ENCODE measurements at places on chromosomes 4 and X.

- no peak for DNase-seq
Measured at GRCh38 chr4:150826306-150826705, 188.8 kb downstream of the LRBA start.

GRCh38 chrX:71302461-71303213 lies 1.1 kb downstream of the ITGB1BP2 start:
- no peak for DNase-seq

GRCh38 chrX:71563921-71564320 lies 14.3 kb upstream of the GCNA start:
- no peak for DNase-seq

- DNase-seq: no peak
Measured at GRCh38 chrX:110403441-110404238, 45.0 kb downstream of the RTL9 start.

GRCh38 chr4:106615961-106616360 lies 247.4 kb upstream of the GIMD1 start:
- DNase-seq: no peak

DNA sequence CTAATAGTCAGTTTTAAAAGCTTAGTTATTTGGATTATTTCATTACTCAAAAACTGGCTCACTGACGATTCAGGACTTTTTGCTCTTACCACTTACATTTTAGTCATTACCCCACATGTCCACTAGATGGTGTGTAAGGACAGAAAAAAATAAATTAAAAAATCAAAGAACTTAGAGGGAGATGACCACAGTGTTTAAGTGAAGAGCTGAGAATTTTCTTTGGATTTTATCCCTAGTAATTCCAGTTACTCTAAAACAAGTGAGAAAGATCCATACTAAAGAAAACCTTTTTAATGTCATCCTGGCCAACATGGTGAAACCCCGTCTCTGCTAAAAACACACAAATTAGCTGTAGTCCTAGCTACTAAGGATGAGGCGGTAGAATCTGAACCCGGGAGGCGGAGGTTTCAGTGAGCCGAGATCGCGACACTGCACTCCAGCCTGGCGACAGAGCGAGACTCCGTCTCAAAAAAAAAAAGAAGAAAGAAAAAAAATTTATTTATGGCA lies 26.4 kb upstream of the TMPRSS11B start:
- DNase-seq: no peak

DNA sequence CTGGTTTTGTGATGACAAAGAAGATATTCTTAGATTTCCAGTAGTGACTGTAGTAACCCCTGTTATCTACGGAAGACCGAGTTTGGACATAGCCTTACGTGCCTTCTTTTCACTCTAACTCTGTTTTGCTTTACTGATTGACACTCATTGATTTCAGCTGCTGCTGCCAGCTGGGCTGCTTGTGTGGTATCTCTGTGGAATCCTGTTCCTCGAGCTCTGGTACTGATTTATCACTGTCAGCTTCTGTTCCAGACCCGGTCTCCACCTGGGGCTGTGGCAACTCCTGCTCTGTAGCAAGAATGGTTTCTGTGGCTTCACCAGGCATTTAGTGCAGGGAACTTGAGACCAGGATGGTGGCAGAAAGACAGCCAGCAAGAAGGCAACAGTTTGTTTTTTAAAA lies 24.6 kb upstream of the LAP3 start:
- DNase-seq: no peak

GRCh38 chr4:148029781-148030180 lies 297.9 kb downstream of the ARHGAP10 start:
- no peak for DNase-seq

- DNase-seq: no peak
Measured at GRCh38 chrX:107675823-107676555, 47.7 kb downstream of the PRPS1 start.

DNA sequence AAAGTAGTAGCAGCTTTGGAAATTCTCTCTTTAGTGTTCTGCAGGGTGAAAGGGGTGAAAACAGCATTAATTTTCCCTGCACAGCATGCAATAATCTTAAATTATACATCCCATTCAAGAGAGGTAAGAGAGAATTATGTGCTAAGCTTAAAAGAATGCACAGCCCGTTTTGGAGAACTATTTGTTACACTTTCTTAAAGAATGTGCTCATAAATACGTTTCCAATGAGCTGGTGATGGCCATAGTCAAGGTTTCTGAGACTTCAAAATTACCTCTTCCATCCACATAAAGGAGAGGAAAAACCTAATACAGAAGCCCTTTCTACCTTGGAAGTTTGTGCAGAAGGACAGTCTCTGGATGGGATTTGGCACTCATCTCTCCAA lies 766.7 kb upstream of the TENM3 start:
- no peak for DNase-seq

DNA sequence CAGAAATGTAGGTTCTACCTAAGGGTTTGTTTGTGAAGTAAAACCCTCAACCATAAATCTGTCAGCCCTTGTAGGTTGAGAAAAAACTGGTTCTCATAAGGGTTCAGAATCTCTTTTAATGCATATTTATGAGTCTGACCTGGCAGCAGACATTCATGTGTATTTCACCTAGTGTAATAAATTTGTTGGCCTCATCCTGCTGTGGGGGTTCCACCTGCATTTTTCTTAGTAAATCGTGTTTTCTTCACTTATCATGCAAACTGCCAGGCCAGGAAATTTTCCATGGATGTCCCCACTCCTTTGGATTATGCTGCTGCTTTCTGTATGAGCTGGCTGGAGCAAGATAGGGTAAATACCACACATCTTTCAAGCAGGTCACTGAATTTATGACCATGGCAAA lies 42.4 kb downstream of the KLHL13 start:
- no peak for DNase-seq

DNA sequence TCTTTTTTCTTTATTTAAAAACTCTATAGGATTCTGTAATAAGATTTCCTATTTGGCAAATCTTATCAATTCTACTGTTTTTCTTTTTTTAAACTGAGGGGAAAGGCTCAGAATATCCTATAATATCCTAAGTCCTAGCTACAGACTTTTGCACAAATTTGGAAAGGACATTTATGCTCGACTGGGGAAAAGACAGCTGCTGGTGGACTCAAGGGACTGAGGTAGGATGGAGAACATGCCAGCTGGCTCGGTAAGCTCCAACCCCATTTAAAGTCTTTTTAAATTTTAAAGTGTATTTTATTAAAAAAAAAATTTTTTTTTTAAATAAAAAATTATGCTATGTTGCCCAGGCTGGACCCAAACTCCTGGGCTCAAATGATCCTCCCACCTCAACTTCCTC lies 36.8 kb downstream of the BOD1L1 start:
- no peak for DNase-seq

DNA sequence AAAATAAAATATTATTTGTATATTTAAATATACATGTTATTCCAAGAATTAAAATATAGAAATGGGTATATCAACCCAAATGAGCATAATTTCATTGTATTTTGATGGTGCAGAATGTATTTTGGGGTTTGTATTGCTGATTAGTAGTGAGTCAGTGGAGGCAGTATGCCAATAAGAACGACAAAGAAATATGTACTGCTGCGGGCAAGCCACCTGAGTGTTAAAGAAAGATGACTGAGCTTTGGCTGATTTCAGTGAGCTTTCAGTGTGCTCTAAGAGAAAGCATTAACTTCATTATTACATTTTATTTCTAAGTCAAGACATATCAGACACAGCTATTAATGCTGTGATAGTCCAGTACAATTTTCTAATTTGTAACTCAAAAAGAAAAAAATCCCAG lies 297.8 kb downstream of the ANK2 start:
- no peak for DNase-seq

DNA sequence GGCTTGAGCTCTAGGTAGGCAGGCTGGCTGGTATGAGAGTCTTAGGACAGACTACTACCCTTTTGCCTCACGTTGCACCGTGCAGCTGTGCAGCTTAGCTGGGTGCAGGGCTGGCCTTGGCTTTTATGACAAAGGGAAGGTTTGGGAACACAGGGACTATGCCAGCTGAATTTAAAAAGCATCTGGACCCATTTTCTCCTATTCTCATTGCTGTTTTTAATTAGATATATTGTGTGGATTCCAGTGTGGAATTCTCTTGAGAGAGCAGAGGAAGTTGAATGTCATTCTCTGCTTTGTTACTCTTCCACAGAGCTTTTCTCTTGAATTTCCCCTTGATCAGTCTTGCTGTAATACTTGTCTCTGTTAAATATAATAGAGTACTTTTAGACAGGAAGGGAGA lies 192.7 kb downstream of the ZNF330 start:
- DNase-seq: no peak
